Fibroblast of skin of abdomen (primary cell): ENCODE measurements at places on chromosomes 11 and 22.

DNA sequence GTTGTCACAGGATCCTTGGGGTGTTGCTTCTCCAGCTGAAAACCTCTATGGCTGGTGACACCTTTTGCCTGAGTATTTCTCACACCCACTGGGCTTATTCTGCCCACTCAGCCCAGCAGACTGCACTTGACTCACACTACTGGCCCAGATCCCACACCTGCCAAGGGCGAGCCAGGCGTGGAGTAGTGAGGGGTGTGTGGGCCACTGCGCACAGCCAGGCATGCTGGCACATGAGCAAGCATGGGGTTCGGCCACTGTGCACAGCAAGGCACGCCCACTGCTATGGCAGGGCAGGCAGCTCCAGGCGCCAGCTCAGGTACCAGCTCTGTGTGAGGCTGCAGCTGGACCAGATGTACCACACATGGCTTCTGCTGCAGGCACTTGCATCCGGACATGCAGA lies 116.5 kb upstream of the MTNR1B start:
- no peak for DNase-seq

GRCh38 chr11:2699531-2700414 lies at the start of gene KCNQ1OT1:
Gene KCNQ1OT1, minus strand, starts transcription at chr11:2699994.
- DNase-seq: peak; percentile 95

GRCh38 chr22:35596821-35597220 lies 20.3 kb downstream of the MB start:
- DNase-seq: no peak

GRCh38 chr11:107719073-107719472 lies 7.2 kb upstream of the SLN start:
- DNase-seq: no peak

DNA sequence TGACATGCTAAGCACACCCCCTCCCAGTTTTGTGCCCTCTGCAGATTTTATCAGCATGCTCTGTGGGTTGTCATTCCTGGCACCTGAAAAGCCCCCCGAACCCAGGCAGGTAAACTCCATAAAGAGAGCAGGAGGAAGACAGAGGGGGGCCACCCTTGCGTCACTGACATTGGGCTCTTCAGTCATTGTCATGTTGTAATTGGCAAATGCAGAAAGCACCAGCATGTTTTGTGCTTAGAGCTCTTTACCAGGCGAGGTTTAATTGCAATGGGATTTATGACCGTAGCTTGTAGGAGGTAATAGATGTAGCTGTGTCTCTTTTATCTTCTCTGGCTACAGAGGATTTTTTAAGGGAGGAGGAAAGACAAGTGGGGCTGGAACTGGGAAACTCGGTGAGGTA lies 201.7 kb downstream of the GRIK4 start:
- no peak for DNase-seq

DNA sequence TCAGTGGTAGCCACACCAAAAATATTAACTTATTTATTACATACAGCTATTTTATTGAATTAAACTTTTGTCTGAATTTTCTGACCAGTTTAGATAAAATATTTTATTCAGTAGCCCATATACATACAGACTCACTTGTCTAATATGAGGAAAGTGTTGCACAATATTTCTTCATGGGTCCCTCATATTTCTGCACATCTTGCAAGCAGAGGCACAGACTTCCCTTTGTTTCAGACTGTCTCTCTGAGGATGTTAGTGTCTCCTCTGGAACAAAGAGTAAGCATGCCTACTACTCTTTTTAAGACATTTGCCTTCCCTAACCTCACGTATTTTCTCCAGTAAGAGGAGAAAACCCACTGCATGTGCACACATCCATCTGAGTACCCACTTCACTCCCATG lies 81.2 kb downstream of the OR5AK2 start:
- peak; percentile 48 for DNase-seq

GRCh38 chr22:46737976-46738646 lies at the start of gene CERK:
Gene CERK, minus strand, starts transcription at chr22:46738252. Its CDS starts 104 bp downstream, at chr22:46738148.
- DNase-seq: peak; percentile 77
